ENCODE measurements at places on chromosomes 7 and 10. TPM values are rescaled to one million over a fixed set of nuclear protein-coding genes. Genes with fewer than 3 reads are reported as not detected.

The TMEM130 gene
- polyA plus RNA-seq, result 0.63 TPM

The PHYHIPL gene
- 0.12 TPM for polyA plus RNA-seq

The TYW1 gene
- 5.2 TPM for polyA plus RNA-seq

DNA sequence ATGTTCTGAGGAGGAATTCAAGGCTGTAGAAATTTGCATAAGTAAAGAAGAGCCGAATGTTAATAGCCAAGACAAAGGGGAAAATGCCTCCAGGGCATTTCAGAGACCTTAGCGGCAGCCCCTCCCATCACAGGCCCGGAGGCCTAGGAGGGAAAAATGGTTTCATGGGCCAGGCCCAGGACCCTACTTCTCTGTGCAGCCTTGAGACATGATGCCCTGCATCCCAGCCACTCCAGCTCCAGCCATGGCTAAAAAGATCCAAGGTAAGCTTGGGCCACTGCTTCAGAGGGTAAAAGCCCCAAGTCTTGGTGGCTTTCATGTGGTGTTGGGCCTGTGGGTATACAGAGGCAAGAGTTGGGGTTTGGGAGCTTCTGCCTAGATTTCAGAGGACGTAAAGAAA is 225.7 kb downstream of the ARHGAP12 start:
- DNase-seq, result no peak

- no peak for DNase-seq
Observed at GRCh38 chr7:84666651-84667050, 472.1 kb upstream of the SEMA3A start.

- DNase-seq, result no peak
Observed at GRCh38 chr10:18238870-18239485, 98.8 kb downstream of the CACNB2 start.

- DNase-seq, result no peak
Observed at GRCh38 chr7:66047426-66047825, 28.2 kb upstream of the ASL start.

GRCh38 chr10:21926358-21926925 is 77.1 kb downstream of the DNAJC1 start:
- DNase-seq, result no peak

DNA sequence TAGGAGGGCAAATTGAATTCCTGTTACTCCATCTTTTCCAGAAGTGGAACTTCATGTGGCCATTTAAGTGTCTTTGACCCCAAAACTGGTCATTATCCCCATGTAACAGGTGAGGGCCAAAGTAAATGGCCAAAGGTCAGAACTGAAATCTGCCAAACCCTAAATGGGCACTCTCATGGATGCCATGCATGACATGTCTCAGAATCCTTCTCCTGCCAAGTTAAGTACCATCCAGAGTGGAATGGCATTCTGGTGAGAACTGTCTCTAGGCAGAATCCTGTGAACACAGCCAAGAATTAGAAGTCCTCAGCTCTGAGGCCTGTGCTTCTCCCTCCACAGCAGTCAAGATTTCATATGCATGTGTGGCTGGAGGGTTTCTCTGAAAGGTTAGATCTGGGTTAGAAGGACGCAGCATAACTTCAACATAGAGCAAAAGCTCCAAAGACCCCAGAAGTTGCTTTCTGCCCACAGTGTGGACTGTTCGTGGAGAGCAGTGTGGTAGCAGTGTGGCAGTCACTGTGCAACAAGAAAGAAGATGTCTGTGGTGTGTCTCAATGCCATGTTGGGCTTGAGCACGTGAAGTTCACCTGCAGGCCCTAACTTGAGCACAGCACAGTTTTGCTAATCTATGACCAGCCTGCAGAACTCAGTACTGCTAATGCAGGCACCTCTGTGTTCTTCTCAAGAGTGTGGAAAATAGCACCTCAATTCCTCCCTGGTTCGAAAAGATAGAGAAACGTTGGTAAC is 121.3 kb downstream of the ADCY1 start:
- DNase-seq, result peak; percentile 4

GRCh38 chr7:17939211-17939605 is 1.1 kb downstream of the SNX13 start:
- peak; percentile 49 for DNase-seq

All from stomach (tissue), 19 donors.